ENCODE measurements at places on chromosomes 13 and 19. TPM values are rescaled to one million over a fixed set of nuclear protein-coding genes. Genes with fewer than 3 reads are reported as not detected.
A peak's percentile ranks its signal among the peaks of the same experiment; 100 is the strongest.

GRCh38 chr19:38036707-38037611 is 130.0 kb downstream of the SIPA1L3 start:
- H3K4me3 ChIP-seq = no peak overlapping the region
- no peak for DNase-seq
- no peak overlapping the region for H3K27ac ChIP-seq
- H3K36me3 ChIP-seq = no peaks in the 10 kb centered on the region
- no peaks in the 10 kb centered on the region for H3K4me1 ChIP-seq
- no peaks in the 10 kb centered on the region for H3K27me3 ChIP-seq

- peak; percentile 76 for DNase-seq
- H3K36me3 ChIP-seq = no peaks in the 10 kb centered on the region
- peak overlapping the region; percentile 6 for H3K27ac ChIP-seq
- no peak overlapping the region for H3K4me3 ChIP-seq
These were observed 7.8 kb downstream of the DOT1L start for GRCh38 chr19:2171349-2172145.

DNA sequence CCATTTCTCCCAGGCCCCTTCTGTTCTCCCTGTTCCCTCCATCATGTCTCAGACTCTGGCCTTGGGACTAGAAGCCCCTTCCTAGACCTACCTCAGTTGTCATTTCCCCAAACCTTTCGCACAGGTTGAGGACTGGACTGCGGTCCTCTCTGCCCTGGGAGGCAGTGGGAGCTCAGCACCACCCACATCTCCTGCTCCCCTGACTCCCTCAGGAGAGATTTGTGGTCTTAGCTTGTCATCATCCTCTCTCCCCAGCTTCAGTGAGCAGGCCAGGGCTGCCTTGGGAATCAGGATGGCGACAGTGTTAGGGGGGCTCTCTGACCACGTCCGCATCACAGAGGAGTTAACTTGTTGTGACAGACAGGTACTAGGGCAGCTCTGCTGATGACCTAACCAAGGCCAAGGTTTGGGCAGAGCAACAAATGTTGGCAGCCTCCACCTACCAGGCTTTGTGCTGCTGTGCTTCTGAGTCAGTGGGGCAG is 25.6 kb upstream of the RNF17 start:
- H3K36me3 ChIP-seq = no peaks in the 10 kb centered on the region
- no peak overlapping the region for H3K4me3 ChIP-seq
- no peak overlapping the region for H3K27ac ChIP-seq
- H3K27me3 ChIP-seq = peaks cover 8% of the 10 kb centered on the region
- H3K4me1 ChIP-seq = no peaks in the 10 kb centered on the region

DNA sequence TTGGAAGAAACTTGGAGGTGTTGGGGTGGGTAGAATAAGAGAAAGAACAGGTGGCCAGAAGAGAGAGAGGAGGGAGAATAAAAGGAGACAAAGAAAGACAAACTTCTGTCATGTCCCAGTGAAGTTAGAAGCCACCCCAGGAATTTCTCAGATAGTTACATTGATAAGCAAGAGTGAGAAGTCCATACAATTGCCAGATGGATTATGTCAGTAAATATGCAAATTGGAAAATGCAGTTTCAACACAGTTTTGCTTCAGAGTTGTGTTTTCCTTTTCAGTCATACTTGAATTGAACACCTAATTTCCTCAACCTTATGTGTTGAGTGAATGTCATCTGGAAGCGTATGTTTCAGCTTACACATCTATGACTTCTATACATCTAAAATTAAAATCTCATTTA is 139.2 kb downstream of the RXFP2 start:
- H3K27me3 ChIP-seq = no peaks in the 10 kb centered on the region
- no peak for DNase-seq
- H3K4me3 ChIP-seq = no peak overlapping the region
- H3K27ac ChIP-seq = no peak overlapping the region
- H3K36me3 ChIP-seq = no peaks in the 10 kb centered on the region
- peaks cover 3% of the 10 kb centered on the region for H3K4me1 ChIP-seq

DNA sequence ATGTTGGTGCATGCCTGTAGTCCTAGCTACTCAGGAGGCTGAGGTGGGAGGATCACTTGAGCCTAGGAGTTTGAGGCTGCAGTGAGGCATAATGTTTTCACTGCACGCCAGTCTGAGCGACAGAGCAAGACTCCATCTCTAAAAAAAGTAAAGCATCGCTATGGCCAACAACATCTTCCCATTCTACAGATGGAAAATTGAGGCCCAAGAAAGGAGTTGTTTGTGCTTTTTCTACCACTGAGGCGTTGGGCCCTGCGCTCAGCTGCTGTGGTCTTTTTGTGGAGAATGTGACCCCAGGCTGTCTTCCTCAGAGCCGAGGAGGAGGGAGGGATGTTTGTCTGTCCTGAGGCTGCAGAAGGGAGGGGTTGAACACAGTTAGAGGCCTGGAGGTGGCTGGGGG is 485 bp upstream of the C5AR2 start:
- DNase-seq = no peak
- H3K4me3 ChIP-seq = no peak overlapping the region
- H3K4me1 ChIP-seq = peaks cover 12% of the 10 kb centered on the region
- H3K27me3 ChIP-seq = no peaks in the 10 kb centered on the region
- no peak overlapping the region for H3K27ac ChIP-seq
- no peaks in the 10 kb centered on the region for H3K36me3 ChIP-seq

DNA sequence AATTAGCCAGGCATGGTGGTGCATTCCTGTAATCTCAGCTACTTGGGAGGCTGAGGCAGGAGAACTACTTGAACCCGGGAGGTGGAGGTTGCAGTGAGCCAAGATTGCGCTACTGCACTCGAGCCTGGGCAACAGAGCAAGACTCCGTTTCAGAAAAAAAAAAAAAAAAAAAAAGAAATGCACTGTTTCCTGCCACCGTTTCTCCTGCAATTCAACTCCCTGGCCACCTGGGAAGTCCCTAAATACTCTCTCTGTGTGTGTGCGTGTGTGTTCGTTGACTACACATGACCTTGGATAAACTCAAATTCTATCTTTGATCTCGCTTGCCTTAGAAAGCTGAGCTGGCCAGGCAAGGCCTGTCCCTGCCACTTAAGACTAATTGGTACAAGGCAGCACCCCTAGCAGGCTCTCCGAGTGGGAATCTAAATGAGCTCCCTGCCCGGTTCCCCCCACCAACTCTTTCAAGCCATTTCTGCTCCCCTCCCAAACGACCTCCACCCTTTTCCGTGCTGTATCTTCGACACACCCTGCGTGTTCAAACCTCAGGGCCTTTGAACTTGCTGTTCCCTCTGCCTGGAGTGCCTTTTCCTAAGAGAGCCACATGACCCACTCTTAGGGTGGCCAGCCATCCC is 5.2 kb upstream of the BCAT2 start:
- no peaks in the 10 kb centered on the region for H3K4me1 ChIP-seq
- H3K4me3 ChIP-seq = no peak overlapping the region
- H3K36me3 ChIP-seq = no peaks in the 10 kb centered on the region
- no peak overlapping the region for H3K27ac ChIP-seq
- H3K27me3 ChIP-seq = no peaks in the 10 kb centered on the region

GRCh38 chr13:99600318-99600717 is 99.0 kb downstream of the TM9SF2 start:
- peaks cover 23% of the 10 kb centered on the region for H3K4me1 ChIP-seq
- no peak overlapping the region for H3K4me3 ChIP-seq
- no peak for DNase-seq
- no peaks in the 10 kb centered on the region for H3K27me3 ChIP-seq

GRCh38 chr19:47618771-47619170 is 9.8 kb downstream of the BICRA start:
- DNase-seq = no peak
- H3K4me3 ChIP-seq = no peak overlapping the region
- peaks cover 8% of the 10 kb centered on the region for H3K36me3 ChIP-seq
- no peak overlapping the region for H3K27ac ChIP-seq
- no peaks in the 10 kb centered on the region for H3K27me3 ChIP-seq

- no peak for DNase-seq
- H3K4me1 ChIP-seq = no peaks in the 10 kb centered on the region
- H3K36me3 ChIP-seq = no peaks in the 10 kb centered on the region
- H3K4me3 ChIP-seq = no peak overlapping the region
- no peaks in the 10 kb centered on the region for H3K27me3 ChIP-seq
These were observed 82.3 kb upstream of the PDCD5 start for GRCh38 chr19:32498648-32499200.

DNA sequence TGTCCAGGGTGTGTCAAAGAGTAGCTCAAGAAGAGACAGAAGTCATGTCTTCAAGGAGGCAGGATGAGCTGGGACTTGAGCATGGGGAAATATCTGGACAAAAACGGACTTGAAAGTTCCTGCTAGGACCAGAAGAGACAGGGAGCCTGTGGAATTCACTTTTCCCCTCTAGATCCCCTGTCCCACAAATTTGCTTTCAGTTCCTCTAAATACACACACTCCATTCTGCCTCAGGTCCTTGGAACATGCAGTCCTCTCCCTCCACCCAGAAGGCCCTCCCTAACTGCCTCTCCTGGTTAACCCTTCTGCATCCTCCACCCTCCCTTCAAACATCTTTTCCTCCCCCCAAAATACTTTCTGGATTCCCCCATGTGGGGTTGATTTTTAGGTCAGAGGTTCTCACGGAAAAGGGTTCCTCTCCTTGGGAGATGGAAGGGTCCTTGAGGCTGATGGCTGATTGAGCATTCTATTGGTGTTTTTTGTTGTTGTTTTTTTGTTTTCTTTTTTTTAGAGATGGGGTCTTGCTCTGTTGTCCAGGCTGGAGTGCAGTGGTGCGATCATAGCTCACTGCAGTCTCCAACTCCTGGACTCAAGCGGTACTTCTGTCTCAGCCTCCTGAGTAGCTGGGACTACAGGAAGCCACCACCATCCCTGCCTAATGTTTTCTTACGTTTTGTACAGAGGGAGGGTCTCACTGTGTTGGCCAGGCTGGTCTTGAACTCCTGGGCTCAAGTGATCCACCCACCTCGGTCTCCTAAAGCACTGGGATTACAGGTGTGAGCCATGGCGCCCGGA is 6.9 kb upstream of the RETN start:
- no peak for DNase-seq
- H3K36me3 ChIP-seq = no peaks in the 10 kb centered on the region
- no peak overlapping the region for H3K27ac ChIP-seq
- H3K4me3 ChIP-seq = no peak overlapping the region
- H3K27me3 ChIP-seq = peaks cover 2% of the 10 kb centered on the region

DNA sequence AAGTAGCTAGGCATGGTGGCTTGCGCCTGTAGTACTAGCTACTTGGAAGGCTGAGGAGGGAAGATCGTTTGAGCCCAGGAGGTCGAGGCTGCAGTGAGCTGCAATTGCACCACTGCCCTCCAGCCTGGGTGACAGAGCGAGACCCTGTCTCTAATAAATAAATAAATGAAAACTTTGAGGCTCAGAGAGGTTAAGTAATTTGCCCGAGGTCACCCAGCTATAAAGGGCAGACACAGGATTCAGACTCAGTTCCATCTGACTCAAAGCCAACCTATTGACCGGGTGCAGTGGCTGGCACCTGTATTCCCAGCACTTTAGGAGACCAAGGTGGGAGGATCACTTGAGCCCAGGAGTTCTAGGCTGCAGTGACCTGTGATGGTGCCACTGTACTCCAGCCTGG is 7.4 kb upstream of the OLFM2 start:
- H3K4me1 ChIP-seq = no peaks in the 10 kb centered on the region
- H3K27ac ChIP-seq = no peak overlapping the region
- H3K27me3 ChIP-seq = peaks cover 45% of the 10 kb centered on the region
- no peaks in the 10 kb centered on the region for H3K36me3 ChIP-seq

DNA sequence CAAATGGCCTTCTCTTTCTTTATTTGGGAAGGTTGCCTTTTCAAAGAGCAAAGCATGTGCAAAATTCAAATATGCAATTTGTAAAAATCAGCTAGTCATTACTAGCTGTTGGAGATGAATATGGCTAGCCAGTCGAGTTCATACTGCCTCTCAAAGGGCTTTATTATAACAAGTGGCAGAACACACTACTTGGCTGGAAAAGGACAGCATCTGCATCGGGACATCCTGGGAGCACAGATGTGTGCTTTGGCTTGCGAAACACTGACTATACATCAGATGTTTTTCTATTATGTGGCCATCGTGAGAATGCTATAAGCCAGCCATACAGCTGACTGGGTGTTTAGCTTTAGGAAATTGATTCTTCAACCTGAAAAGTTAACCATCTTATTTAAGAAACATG is 424.2 kb downstream of the KCTD12 start:
- DNase-seq = no peak
- H3K4me3 ChIP-seq = no peak overlapping the region
- H3K27ac ChIP-seq = no peak overlapping the region
- H3K4me1 ChIP-seq = no peaks in the 10 kb centered on the region
- no peaks in the 10 kb centered on the region for H3K27me3 ChIP-seq
- H3K36me3 ChIP-seq = no peaks in the 10 kb centered on the region

DNA sequence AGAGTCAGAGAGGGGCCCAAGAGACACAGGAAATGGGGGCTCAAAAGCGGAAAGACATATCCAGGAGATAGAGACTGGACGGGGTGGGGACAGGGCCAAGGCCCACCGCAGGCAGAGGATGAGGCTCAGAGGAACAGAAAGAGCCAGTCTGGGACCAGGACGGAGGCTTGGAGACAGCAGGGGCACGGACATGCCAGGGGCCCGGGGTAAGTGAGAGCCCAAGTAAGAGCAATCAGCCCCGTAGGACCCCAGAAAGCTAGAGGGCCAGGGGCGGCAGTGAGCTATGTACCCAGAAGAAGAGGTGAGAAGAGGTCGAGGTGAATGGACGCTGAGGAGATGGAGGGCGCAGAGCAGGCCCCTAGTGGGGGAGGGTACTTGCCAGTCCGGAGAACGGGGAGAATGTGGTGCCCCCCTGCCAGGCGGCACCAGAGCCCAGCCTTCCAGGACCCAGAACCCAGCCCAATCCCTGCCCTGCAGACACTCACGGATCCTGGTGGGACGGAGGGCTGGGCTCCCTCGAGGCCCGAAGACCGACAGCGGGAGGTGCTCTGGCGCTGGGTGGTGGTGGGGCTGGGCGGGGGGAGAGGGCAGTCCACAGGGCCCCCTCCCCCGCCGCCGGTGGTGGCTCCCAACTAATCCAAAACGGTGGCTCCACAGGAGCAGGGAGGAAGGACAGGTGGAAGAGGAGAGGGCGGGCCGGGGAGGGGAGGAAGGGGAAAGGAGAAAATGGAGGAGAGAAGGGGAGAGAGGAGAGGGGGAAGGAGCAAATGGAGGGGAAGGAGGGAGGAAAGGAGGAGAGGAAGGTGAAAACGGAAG is 1.0 kb downstream of the GRIK5 start:
- DNase-seq = no peak
- no peak overlapping the region for H3K27ac ChIP-seq
- peaks cover 15% of the 10 kb centered on the region for H3K4me1 ChIP-seq
- H3K4me3 ChIP-seq = no peak overlapping the region

GRCh38 chr13:30294004-30294403 is 13.3 kb downstream of the KATNAL1 start:
- H3K36me3 ChIP-seq = no peaks in the 10 kb centered on the region
- H3K27ac ChIP-seq = no peak overlapping the region
- DNase-seq = no peak
- no peak overlapping the region for H3K4me3 ChIP-seq
- H3K27me3 ChIP-seq = no peaks in the 10 kb centered on the region

GRCh38 chr19:49113762-49114629 is at the start of gene LIN7B:
TSS of gene LIN7B (plus strand) at chr19:49114370. CDS start at chr19:49114405, 35 bp downstream.
- peak within 1 kb of the TSS; percentile 73 for H3K4me3 ChIP-seq
- peak; percentile 45 for DNase-seq
- no peaks in the 10 kb centered on the region for H3K27me3 ChIP-seq
- peaks cover 6% of the 10 kb centered on the region for H3K4me1 ChIP-seq
- peak within 1 kb of the TSS; percentile 7 for H3K27ac ChIP-seq

GRCh38 chr19:10269333-10270179 is 1.4 kb upstream of the ICAM1 start:
- peak overlapping the region; percentile 94 for H3K27ac ChIP-seq
- H3K36me3 ChIP-seq = peaks cover 1% of the 10 kb centered on the region
- H3K4me1 ChIP-seq = peaks cover 3% of the 10 kb centered on the region

The ZNF224 gene
- total RNA-seq = 71.8 TPM

The KCNRG gene
- 0.75 TPM for total RNA-seq

The EFNA2 gene
- total RNA-seq = not detected

The ZNF491 gene
- total RNA-seq = 2.3 TPM

The IGSF23 gene
- not detected for total RNA-seq

The SIGLEC11 gene
- total RNA-seq = not detected

The KL gene
- 0.20 TPM for total RNA-seq

The SYNGR4 gene
- not detected for total RNA-seq

Data from T-cell (primary cell).